ENCODE measurements at places on chromosomes 7 and 10.

GRCh38 chr10:125095228-125095627 lies 65.1 kb downstream of the CTBP2 start:
- no peak for DNase-seq

DNA sequence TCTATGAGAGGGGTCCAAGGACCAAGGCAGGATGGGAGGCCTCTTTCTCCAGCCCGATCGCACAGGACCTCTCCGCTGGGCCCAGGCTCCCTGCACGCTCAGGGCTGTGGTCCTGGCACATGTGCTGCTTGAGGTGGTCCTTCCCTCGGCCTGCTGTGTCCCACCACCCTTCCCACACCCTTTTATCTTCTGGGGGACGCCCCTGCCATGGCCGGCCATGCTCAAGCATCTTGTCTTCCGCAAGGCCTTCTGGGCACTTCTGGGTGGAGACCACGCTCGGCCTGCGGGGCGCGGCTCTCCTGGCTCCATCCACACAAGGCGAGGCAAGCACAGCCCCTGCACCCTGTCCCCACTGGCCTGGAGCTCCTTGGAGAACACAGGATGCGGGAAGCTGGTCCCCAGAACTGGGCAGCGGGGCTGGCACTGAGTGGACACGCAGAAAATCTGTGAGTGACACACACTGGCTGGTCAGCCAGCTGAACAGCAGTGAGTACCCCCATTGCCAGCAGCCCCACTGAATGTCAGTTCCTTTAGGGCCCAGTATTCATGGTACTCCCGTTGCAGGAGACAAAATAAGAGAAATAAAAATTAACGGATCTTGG lies 115.9 kb downstream of the TCERG1L start:
- no peak for DNase-seq

DNA sequence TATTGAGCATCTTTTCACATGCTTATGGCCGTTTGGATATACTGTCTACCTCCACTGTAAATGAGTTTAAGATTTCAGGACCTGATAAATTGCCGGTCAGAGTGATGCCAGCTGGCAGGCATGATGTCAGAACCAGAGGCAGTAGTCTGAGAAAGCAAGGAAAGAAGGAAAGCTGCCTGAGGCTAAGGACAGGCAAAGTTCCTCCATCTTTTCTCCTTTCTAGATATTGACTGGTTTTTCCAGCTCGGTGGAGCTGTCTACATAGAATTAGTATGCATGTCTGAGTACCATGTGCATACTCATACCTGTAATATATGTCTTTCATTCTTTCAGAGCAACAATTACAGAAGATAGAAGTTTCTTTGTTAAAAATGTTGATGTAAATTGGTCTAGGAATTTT lies 52.3 kb downstream of the CDCA7L start:
- DNase-seq: no peak

- no peak for DNase-seq
These were observed 113.2 kb downstream of the KMT2E start for GRCh38 chr7:105127179-105127578.

GRCh38 chr7:33590916-33591315 lies 314.4 kb upstream of the BMPER start:
- DNase-seq: no peak

GRCh38 chr7:31683445-31684225 lies 3.4 kb upstream of the PPP1R17 start:
- DNase-seq: no peak

GRCh38 chr10:101135141-101136006 lies 4.3 kb downstream of the TLX1 start:
- DNase-seq: no peak

DNA sequence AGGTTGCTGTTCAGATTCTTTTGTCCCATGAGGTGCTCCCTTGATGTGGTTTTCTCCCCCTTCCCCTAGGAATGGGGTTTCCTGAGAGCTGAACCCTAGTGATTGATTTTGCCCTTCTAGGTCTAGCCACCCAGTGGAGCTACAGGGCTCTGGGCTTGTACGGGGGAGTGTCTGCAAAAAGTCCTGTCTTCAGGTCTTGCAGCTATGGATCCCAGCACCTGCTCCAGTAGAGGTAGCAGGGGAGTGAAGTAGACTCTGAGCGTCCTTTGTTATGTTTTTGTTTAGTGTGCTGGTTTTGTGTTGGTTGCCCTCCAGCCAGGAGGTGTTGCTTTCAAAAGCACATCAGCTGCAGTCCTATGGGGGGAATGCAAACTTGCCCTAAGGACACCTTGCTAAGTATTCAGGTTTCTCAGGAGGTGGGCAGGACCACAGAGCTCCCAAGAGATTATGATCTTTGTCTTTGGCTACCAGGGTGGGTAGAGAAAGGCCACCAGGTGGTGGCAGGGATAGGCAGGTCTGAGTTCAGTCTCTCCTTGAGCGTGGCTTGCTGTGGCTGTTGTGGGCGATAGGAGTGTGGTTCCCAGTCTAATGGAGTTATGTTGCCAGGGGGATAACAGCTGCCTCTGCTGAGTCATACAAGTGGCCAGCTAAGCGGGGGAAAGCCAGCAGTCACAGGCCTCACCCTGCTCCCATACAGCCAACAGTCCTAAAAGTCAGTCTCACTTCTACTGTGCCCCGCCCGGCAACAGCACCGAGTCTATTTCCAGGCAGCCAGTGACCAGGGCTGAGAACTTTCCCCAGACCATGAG lies 92.4 kb upstream of the JCAD start:
- DNase-seq: no peak

- DNase-seq: no peak
These were observed 671.5 kb downstream of the CCSER2 start for GRCh38 chr10:84999929-85000328.

DNA sequence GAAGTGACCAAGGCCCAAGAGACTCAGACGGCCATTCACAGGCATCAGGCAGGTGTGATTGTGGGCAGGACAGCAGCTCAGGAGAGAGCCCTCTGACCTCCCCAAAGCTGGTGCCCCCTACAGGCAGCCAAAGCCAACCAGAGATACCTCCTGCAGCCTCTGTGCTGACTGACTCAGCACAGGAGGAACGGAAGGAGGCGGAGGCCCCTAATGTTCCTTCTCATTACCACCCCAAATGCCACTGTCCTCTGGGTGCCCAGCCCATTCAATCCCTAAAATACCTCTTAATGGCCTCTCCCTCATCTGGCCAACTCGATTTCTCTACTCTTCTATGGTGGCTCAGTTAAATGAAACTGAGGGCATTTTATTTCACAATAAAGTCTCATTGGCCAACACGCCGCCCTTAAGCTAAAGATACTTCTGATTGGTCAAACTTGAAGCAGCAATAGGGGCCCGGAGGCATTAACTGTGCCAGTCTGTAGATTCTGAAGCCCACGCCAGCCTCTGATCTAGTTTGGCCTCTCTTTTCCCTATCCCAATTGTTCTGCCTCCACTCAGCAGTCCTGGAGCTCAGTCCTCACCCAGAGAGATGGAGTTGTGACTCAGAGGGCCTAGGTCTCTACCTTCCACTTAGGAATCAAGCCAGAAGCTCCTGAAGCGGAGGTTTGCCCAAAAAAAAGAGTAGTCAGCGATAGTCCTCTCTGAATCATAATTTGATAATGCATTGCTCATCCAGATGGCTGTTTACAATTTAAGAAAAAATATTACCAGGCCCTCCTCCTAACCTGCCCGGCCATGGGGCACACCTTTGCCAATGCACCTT lies 1.2 kb downstream of the CYREN start:
- DNase-seq: no peak

GRCh38 chr10:108592956-108593355 lies 1330.4 kb downstream of the XPNPEP1 start:
- no peak for DNase-seq

DNA sequence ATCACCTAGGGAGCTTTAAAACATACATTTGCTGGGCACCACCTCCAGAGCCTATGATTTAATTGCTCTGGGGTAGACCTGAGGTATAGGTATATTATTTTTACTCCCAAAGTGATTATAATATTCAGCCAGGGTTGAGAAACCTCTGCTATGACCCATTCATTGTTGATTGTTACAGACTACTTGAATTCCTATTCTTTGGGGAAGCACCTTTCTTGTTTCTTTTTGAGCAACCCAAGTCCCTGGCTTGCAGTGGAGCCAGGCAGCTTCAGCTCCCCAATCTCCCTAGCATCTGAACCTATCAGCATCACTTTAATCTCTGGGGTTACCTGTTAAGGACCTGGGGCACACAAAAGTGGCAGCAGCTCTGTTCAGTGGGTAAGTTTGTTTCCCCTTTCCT lies 8.6 kb downstream of the PRKG1 start:
- no peak for DNase-seq

- DNase-seq: no peak
These were observed 241.7 kb upstream of the PLXNA4 start for GRCh38 chr7:132817949-132818348.

DNA sequence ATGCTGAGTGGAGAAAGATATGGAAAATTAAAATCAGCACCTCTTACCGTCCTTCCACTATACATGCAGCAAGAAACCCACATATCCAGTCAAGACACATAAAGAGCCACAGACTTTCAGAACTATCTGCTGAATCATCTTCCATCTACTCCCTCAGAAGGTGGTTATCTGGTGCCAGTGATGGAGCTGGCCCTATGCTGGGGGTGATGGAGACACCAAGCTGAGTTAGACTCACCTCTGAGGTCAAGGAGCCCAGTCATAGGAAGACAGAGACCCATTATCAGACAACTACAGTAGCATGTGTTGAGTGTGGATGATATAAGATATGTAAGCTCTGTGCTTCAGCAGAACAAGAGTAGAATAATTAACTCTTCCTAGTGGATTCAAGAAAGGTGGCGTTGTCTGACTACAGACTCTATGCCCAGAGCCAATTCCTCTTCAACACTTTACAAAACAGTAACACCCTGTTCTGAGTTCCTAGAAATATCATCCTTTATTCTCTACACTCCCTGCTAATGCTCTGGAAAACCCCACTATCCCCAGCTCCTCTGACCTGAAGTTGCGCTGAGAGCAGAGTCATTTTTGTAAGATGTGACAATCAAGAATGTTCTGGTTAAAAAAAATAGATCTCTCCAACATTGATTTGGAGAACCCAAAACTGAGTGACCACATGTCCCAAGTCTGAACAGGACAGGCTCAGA lies 14.3 kb downstream of the CYP3A5 start:
- no peak for DNase-seq

- DNase-seq: no peak
These were observed 60.8 kb upstream of the SP4 start for GRCh38 chr7:21367081-21367480.

- no peak for DNase-seq
These were observed 181.8 kb downstream of the ELFN1 start for GRCh38 chr7:1851721-1852516.

All from stimulated activated CD4-positive, alpha-beta T cell treated with anti-CD3 and anti-CD28 coated beads, Interleukin-1b, Interleukin-23, amount 100 ng/mL, for 1 hour (primary cell).